Osteocyte (in vitro differentiated cells): ENCODE measurements at places on chromosomes 6 and 20. TPM values are rescaled to one million over a fixed set of nuclear protein-coding genes. Genes with fewer than 3 reads are reported as not detected.

POM121L2 gene
- not detected in 2 replicates for total RNA-seq

LINC00237 gene
- not detected in 2 replicates for total RNA-seq

FOXO3 gene
- total RNA-seq = 60.3 and 62.9 TPM in 2 replicates

ZNF391 gene
- total RNA-seq = 2.4 and 4.0 TPM in 2 replicates

CENPW gene
- total RNA-seq = 11.4 and 14.3 TPM in 2 replicates

DNA sequence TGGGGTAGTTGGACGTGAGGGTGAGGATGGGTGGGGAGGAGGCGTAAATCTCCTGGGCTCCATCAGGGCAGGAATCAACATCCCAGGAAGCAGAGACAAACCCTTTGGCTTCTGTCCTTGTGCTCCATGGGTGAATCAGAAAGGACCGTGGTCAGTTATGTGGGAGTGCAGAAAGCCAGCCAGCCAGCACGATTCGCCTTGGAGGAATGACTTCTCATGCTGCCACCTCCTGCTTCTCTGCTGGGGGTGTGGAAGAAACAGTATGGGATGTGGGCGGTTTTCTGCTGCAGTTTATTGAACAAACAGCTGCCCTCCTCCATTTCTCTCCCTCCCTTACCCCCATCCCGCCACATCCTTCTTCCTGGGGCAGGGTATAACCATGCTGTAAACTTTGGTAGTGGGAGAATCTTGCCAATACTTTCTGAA is 214.5 kb downstream of the SOX4 start:
- H3K4me3 ChIP-seq = no peak overlapping the region
- peak overlapping the region; percentile 64 for H3K27ac ChIP-seq
- DNase-seq = no peak
- no peaks in the 10 kb centered on the region for H3K27me3 ChIP-seq
- H3K4me1 ChIP-seq = peaks cover 15% of the 10 kb centered on the region
